GM20000 (cell line): ENCODE measurements at places on chromosomes 16 and 17.
A peak's percentile ranks its signal among the peaks of the same experiment; 100 is the strongest.

- DNase-seq: no peak
These were observed 756 bp downstream of the TAX1BP3 start for GRCh38 chr17:3667366-3668278.

DNA sequence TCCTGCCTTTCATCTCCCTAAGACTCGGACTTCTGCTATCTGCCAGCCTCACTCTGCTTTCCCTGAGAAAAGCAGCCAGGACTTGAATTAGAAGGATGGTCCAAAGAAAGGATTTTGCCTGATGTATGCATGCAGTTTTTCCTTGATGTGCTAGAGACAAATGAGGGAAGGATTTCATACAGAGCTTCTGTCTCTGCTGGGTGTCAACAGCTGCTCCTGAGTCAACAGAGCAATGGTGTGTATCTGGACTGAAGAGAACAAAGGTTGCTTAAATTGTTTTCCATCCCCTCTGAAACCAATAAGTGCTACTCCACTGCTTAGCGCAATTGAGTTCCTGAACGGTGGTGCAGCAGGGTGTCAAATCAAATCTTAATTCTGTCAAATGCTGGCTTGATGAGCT, 680.6 kb upstream of the C16orf82 start:
- no peak for DNase-seq

DNA sequence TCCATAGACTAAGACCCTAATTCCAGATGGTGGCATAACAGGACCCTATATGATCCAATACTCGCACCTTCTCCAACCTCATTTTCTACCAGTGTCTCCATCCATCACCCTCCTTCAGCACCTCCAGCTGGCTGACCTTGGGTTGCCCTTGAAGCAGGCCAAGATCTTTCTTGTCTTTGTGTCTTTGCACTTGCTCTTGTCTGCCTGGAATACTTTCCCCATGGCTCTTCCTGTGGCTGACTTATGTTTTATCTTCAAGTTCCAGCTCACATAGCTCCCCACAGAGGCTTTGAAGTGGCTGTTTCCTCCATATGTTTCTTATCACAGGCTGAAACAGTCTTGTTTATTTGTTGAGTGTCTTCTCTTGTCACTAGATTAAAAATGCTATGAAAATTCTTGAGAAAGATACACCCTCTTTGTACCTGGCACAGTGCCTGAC, 29.6 kb upstream of the MMD start:
- DNase-seq: no peak

DNA sequence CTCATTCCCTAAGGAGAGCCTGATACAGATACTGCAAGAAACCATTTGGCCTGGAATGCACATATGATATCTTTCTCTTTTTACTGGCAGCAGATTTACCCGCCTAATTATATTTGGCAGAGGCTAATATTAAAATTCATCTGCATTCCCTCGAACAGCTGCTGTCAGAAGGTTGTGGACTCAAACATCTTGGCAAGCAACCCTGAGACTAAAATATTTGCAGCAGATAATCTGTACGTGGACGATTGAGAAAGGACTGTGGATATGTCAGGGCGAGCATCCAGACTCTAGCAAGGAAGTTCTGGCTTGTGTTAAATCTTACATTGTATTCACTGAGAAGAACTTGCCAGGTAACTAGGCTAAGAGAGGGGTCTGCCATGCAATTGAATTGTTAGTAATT, 65.2 kb downstream of the SNX20 start:
- no peak for DNase-seq

- DNase-seq: peak; percentile 81
These were observed 49.9 kb upstream of the CPNE2 start for GRCh38 chr16:57042157-57043111.

GRCh38 chr16:53094013-53094630, 39.3 kb downstream of the CHD9 start:
- peak; percentile 54 for DNase-seq

GRCh38 chr16:87924811-87925670, 11.3 kb downstream of the CA5A start:
- no peak for DNase-seq

- DNase-seq: no peak
These were observed 14.9 kb upstream of the TBX21 start for GRCh38 chr17:47717979-47718621.

DNA sequence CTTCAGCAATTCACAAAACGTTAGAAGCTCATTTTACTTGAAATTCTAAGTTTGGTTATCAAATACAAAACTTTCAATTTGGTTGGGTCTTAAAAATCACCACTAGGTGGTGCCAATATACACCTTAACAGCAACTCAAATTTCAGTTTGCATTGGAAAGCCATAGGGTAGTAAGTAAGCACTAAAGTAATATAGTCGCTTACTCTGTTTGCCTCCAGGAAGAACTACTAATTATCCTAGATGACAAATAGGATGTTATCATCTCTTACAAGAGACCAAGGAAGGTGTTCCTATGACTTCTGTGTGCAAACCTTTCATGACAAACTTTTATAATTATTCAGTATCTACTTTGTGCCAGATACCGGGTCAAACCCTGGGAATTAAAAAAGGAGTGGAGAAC, 93.3 kb downstream of the MYO1D start:
- DNase-seq: peak; percentile 49
